ENCODE measurements at places on chromosomes 11 and 22. TPM values are rescaled to one million over a fixed set of nuclear protein-coding genes. Genes with fewer than 3 reads are reported as not detected.

DNA sequence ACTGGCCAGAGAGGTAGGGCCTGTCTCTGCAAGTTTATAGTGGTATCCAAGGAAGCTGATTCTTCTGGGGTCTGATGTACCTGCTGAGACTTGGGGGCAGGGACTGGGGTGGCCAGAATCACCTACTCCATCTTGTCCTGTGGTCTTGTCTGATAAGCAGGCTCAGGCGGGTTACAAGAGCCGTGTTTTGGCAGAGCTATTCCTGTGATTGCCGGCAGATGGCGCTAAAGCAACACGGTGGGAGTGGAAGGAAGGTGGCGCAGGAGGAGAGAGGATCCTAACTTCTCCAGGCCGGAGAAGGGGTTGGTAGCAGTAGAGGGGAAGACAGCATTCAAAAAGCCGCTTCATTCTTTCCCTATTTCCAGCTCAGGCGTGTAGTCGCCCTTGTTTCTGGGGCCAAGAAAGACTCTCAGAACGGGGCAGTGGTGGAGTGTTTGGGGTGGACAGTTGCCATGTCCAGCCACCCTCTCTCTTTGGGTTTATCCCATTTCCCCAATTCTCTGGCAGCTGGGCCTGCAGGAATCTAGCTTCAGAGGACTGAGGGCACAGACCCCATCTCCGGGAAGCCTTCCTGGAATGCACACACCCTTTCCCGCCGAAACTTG lies 15.1 kb downstream of the CHRM1 start:
- no peaks in the 10 kb centered on the region for H3K36me3 ChIP-seq
- peak; percentile 68 for DNase-seq
- H3K4me3 ChIP-seq = no peak overlapping the region
- H3K27me3 ChIP-seq = peaks cover 13% of the 10 kb centered on the region
- peaks cover 26% of the 10 kb centered on the region for H3K4me1 ChIP-seq
- no peak overlapping the region for H3K27ac ChIP-seq

The CCDC15 gene
- 3.1 TPM for total RNA-seq

The OR5P2 gene
- total RNA-seq = not detected

DNA sequence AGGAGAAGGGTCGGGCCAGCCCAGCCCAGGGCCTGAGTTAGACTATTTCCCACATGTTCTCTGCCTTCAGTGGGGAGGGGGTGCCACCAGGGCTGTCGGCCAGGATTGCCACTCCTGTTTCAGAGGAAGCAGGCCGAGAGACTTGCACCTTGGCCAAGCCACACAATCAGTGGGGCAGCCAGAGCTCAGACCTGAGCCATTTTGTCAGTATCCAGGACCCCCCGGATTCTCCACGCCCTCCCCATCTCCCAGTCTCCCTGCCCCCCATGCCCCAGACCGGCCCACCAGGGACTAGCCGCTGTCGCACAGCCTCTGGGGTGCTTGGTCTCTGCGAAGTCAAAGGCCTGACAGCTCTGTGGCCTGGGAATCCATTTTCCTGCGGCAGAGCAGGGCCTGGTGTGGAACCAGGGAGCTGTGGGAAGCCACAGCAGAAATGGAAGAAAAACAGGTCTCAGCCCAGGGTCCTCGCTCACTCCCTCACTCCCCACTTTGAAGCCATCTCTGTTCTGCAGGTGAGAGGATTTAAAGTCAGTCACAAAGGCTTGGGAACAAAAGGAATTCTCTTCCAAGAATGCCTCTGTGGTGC lies 25.5 kb upstream of the MGAT3 start:
- peaks cover 10% of the 10 kb centered on the region for H3K36me3 ChIP-seq
- no peak for DNase-seq
- H3K4me3 ChIP-seq = no peak overlapping the region
- H3K4me1 ChIP-seq = no peaks in the 10 kb centered on the region
- no peaks in the 10 kb centered on the region for H3K27me3 ChIP-seq

The AQP11 gene
- 0.18 TPM for total RNA-seq

GRCh38 chr11:62832336-62833234 lies at the start of gene TEX54:
Gene TEX54 (minus strand): TSS chr11:62832841.
- peaks cover 40% of the 10 kb centered on the region for H3K36me3 ChIP-seq
- peak within 1 kb of the TSS; percentile 99 for H3K27ac ChIP-seq
- H3K27me3 ChIP-seq = no peaks in the 10 kb centered on the region
- DNase-seq = no peak
- H3K4me1 ChIP-seq = peaks cover 43% of the 10 kb centered on the region

DNA sequence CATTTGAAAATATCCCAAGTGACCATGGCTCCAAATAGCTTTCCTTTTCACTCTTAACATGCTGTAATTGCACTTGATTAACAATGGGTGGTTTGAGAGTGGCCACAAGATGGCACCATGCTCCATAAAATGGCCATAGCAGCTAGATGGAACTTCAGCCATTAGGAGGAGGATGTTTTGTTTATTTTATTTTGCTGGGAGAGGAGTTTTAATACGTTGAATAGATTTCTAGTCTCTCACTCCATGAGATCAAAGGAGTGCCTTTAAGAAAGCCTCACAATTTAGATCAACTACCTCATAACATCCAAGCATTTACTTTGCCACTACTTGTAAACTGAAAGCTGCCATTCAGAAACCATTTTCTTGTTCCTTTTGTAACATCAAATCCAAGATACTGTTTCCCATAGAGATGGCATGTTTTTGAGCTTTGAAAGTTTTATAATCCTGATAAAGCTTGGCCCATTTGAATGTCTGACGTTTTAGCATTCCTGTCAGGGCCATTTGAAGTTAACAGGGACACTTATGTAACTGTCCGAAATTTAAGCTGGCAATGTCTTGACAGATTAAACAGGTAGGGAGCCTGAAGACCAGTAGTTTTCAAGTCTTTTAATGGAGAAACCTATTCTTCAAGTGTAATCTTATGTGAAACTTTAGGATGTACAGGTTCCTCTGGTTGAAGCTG lies 4.7 kb downstream of the FEN1 start:
- peak overlapping the region; percentile 62 for H3K27ac ChIP-seq
- peaks cover 39% of the 10 kb centered on the region for H3K36me3 ChIP-seq
- no peaks in the 10 kb centered on the region for H3K27me3 ChIP-seq
- peak overlapping the region; percentile 20 for H3K4me3 ChIP-seq

The FADD gene
- total RNA-seq = 47.9 TPM

The CD3E gene
- 630 TPM for total RNA-seq

DNA sequence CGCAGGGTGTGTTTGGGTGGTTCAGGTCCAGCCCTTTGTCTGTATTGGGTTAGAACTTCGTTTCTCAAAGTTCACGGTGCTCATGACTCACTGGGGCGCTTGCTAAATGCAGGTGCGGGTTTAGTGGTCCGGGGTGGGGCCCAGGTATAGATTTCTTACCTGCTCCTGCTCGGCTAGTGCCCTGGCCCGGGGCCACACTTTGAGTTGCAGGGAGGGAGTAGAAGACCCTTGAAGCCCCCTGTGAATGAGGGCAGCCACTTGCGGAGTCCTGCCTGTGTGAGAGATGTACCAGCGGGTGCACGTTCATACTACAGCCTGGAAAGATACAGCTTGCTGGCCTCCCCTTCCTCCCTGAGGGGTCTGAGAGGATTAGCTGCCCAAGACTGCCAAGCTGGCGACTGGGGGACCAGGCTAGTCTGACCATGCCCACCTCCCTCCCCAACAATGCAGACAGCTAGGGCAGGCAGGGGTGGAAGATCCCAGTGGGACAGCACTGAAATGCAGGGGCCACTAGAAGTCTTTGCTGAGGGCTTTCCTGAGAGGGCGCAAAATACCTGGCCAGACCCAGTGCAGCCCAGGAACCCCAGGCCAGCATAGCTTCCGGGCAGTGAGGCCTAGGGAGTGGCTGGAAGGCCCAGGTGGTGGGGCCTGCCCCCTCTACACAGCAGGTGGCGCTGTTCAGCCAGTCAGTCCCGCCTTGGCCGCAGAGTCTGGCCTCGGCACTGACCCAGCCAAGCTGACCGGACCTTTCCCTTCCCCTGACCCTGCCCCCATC lies 5.1 kb upstream of the MYRF start:
- peak; percentile 39 for DNase-seq
- no peak overlapping the region for H3K27ac ChIP-seq
- H3K4me1 ChIP-seq = no peaks in the 10 kb centered on the region

DNA sequence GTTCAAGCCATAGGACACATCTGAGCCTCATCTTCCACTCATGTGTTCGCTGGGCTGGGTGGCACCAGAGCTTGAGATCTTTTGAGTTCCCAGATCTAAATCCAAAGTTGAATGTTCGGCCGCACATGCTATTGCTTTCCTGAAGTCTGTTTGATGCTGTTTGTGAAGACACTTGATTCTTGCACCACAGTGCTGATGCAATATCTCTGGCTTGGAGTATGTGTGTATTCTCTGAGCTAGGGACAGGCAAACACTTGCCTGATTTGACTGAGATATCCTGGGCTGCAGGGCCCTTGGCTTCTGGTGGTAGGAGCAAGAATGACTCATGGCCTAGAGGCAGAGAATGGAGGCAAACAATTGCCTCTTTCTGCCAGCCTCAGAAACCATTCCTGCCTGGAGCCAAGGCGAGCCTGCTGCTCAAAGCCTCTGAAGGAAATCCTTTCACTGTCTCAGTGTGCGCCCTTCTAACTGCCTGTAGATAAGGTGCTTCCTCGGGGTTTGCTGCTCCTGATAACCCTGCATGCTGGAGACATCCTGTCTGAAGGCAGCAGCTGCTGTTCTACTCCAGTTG lies 73.0 kb downstream of the CYB5R2 start:
- no peaks in the 10 kb centered on the region for H3K27me3 ChIP-seq
- no peaks in the 10 kb centered on the region for H3K4me1 ChIP-seq
- H3K4me3 ChIP-seq = no peak overlapping the region
- DNase-seq = no peak

DNA sequence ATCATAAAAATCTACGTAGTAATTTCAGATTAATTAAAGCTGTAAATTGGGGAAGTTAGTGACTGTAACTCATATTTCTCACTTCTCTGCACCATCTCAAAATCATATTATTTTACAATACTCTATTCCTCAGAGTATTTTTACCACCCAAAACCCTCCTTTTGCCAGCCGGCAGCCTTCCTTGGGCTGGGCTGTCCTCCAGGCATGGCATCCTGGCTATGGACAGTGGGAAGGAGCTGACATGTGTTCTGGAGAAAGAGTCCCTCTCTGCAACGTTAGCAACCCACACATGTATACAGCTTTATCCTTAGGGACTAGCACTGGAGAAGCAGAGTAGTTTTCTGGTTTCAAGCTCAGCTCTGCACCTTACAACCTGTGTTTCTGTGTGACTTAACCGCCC lies 86.8 kb downstream of the DSCAML1 start:
- H3K27me3 ChIP-seq = peaks cover 12% of the 10 kb centered on the region
- H3K4me1 ChIP-seq = no peaks in the 10 kb centered on the region
- no peaks in the 10 kb centered on the region for H3K36me3 ChIP-seq
- no peak overlapping the region for H3K27ac ChIP-seq

The RNF214 gene
- total RNA-seq = 18.5 TPM

DNA sequence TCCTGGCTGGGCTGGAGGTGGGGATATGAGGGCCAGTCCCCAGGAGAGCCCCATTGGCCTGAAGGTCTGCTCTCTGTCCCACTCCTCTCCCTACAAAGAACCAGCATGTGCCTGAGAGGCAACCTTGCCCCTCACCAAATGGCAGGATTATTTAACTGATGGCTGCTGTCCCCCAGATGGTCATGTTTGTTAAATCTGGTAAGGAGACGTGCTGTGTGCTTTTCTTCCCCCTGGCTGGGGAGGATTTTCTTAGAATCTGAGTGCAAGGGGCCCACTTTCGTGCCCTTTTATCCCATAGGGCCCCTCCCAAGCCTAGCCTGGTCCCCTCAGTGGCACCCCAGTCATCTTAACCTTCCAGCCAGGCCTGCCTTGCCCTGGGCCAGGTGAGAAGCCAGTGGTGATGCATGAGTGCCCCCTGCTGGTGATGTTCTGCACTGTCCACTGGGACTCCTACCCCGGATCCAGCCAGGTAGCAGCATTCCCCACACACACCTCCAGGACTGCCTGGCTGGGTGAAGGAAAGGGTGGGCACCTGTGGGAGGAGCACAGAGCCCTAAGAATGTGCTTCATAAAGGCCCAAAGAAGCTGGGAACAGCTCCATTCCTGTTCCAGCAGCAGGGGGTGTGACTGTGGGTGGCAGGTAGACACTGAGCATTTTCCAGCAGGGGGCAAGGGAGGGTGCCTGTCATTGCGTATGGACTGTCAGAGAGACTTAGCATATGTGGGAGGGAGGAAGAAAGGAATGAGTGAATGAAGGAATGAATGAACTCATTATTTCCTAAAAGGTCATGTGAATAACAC lies 28.9 kb downstream of the MFNG start:
- H3K27ac ChIP-seq = no peak overlapping the region
- peak; percentile 75 for DNase-seq
- no peak overlapping the region for H3K4me3 ChIP-seq
- H3K36me3 ChIP-seq = peaks cover 6% of the 10 kb centered on the region
- H3K4me1 ChIP-seq = peaks cover 18% of the 10 kb centered on the region
- no peaks in the 10 kb centered on the region for H3K27me3 ChIP-seq

- H3K27ac ChIP-seq = peak overlapping the region; percentile 96
- peaks cover 3% of the 10 kb centered on the region for H3K27me3 ChIP-seq
- peak overlapping the region; percentile 93 for H3K4me3 ChIP-seq
- DNase-seq = no peak
- peaks cover 27% of the 10 kb centered on the region for H3K4me1 ChIP-seq
Measured at GRCh38 chr22:23837911-23838680, 710 bp downstream of the DERL3 start.

Data from activated T-helper 1 cell treated with anti-CD3 and anti-CD28 coated beads, Interleukin-12 subunit alpha, Interleukin-12 subunit beta, Interleukin-2, Interleukin-4 antibody, amounts not matched to agents 30 ng/mL and 10 ng/mL and 1 ng/mL, durations not matched to agents 14 hours and 24 hours and 36 hours (primary cell).